Foreskin melanocyte (primary cell): ENCODE measurements at places on chromosomes 7 and 10.

DNA sequence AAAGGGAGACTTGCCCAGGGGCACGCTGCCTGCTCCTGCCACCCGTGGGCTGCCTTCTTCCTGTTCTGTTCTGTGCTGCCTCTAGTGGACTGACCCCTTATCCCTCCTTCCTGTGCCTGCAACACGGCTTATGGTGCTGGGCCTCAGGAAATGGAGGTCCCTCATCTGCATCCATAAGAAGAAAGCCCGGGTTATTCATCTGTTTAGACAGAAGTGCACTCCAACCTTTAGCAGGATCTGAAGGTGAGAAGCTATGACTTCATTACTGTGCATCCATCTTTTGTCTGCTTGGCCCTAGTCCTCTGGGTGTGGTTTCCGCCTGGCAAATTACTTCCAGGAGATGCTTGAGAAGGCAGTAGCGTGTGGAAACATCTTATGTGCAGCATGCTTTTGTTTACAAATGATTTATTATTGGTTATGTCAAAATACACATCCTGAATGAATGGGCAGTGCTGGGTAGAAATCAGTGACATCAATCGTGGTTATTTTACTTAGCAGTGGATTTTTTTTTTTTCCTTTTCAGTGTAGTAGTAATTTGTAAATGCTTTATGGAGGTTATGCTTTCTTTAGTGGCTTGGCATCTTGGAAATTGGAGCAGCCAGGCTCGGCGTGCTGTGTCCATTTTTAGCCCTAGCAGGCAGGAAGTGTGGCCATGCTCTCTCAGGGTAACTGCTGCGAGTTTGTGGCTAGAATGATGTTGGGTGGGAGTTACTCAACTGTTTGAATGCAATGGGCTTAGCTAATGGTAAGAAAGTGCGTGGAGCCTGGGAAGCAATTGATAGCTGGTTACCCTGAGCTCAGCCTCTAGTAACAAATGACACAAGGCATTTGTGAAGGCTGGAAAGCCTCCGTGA, 12.7 kb downstream of the PTPRE start:
- DNase-seq, result no peak

- no peak for DNase-seq
These were observed 67.4 kb downstream of the PCGF5 start for GRCh38 chr10:91287912-91288311.

DNA sequence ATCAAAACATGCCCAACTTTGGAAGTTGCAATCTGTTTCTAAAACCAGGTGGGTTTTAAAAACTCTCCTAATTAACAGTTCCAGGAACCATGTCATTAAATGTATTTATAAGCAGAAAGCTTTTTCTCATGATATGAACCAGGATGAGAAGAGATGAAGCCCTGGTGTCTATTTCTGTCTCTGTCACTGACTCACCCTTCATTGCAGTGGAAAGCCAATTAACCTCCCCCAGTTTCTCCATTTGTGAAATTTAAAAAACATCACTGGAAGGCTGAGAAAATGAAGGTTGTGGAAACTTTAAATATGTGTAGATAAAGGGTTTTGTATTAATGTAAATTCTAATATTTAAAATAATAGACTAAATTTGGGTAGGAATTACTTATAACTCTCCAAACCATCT, 1088.0 kb downstream of the SORCS1 start:
- no peak for DNase-seq

DNA sequence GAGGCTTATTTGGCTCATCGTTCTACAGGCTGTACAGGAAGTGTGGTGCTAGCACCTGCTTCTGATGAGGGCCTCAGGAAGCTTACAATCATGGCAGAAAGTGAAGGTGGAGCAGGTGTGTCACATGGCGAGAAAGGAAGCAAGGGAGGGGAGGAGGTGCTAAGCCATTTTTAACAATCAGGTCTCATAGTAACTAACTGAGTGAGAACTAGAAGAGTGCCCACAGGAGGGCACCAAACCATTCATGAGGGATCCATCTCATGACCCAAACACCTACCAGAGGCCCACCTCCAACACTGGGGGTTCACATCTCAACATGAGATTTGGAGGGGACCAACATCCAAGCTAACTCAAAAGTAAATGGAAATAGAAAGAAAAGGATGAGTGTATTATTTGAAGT, 78.1 kb downstream of the CXCL12 start:
- DNase-seq, result no peak

DNA sequence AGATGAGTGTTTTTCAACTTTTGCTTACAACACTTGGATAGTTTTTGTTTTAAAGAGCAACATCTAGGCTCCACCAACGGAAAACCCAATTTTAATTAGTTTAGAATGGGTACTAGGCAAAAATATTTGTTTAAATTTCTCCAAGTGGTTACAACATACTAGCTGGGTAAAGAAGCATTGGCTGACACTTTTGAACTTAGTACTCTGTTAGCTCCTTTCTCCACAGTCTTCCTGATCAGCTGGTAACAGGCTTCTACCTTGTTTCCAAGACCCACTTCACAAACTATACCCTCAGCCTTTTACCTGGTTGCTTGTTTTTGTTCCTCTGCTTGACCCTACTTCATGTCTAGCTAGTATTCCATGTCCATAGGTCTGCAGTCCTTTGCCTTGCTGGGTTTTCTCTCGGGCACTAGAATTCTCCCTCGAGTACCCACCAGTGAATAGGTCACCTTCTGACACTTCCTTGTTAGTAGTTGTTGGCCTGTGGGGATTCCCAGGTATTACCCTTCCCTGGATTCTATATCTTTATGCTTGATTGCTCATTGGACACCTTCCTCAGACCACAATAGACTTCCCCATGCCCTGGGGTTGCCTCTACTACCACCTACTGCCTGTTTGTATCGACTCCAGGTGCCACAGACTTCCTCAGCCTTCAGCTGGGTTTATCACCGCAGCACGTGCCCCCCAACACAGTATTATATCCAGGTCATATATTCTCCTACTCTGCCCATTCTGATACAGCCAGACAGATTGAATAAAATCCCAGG, 42.0 kb downstream of the PRPS1L1 start:
- DNase-seq, result no peak

- DNase-seq, result no peak
These were observed 83.0 kb upstream of the INHBA start for GRCh38 chr7:41785840-41786239.

DNA sequence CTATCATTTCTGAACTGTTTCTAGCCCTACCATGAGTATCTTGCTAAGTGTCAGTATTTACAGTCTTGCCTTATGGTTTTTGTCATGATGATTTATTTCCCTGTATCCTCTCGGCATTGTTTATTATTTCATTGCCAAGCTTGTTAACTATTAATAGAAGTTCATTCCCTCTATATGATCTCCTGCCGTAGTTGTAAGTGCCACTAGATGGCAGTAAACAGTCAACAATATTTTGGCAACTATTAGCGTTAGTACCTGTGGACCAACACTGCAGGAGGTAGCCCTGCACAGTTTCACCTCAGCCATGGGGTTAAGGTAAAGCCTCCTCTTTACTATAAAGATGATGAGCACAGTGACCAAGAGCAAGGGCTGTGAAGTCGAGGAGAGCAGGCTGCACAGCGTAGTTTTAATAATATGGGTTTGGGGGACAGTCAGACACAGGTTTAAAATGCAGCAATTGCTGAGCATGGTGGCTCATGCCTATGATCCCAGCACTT, 26.1 kb upstream of the CCNJ start:
- DNase-seq, result peak; percentile 62

DNA sequence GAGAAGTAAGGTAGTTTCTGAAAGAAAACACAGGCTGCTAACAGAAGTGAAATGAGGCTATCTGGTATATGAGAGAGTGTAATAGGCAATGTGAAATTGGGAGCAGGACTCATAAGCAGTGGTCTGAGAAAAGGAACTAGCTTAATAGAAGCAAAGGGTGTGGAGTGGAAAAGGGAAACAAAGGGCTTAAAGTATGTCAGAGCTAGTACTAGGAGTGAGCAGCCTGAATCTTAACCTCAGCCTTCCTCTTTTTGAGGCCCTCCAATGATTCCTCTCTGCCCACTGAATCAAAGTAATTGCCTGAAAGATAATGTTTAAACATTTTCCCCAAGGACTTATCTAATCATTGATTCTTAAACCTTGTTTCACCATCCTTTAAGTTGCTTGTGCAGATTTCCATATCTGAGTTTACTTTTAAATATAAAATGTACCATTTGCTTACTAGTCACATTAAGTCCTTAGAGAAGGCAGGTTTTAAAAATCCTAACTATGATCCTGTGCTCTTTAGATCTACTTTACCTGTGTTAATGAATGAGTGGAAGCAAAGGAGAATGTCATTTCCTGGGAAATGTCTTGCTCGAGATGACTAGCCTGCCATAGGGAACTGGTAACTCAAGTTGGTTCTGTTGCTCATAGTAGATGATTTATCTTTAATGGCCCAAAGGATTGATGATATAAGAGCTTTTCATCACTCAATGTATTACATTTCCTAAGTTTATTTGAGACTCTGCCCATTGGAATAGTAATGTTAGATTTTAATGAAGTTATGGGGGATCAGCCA, 155.0 kb downstream of the SKAP2 start:
- DNase-seq, result no peak

DNA sequence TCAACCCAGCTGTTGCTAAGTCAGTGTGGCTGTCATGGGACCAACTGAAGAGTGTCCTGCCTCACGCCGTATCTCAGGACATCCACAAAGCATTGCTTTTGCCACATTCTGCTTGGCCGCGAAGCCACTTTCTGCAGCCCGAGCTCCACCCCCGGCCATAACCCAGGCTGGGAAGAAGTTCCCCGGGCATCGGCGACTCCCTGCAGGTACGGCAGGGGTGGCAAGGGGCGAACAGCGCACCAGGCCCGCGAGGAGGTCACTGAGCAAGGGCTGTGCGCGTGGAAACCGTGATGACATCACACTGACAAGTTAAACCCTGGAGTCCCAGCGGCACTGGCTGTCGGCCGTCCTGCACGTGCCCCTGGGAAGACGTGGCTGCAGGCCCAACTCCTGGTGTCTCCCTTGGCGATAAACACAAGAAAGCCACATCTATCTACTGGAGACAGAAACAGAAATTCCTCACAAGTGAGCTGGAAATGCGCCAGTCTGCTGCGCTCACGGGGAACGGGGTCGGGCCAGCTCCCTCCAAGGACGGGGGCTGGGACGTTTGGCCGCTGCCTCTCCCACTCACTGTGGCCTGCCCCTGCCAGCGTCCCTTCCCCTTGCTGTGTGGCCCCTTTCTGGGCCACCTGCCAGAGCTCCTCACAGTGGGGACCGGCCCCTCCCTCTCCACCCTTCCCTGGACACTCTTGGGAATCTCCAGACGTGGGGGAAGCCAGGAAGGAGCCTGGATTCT, 326.3 kb downstream of the DNAJB6 start:
- DNase-seq, result no peak

DNA sequence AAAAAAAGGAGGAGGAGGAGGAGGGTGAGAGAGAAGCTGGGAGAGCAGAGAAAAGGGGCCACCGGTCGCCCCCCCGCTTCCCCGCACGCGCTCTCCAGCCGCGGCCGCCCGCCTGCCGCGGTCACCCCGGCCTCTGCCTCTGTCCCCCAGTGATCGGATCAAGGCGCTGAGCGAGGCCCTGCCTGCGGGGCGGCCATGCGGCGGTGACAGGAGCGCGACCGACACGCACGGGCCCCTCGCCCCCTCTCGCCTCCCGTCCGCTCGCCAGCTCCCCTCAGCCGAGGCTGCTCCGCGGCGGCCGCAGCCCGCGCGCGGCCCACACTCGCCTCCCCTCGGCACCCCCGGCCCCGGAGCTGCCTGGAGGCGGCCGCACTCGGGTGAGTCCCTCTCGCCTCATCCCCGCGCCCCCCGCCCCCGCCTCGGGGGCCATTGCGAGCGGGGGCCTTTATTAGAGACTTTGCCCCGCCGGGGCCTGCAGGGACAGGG, at the start of gene GTF2I:
Gene GTF2I, plus strand, starts transcription at position 27 of the 486 bp plus-strand sequence. CDS start 31,411 bp downstream, outside the sequence.
- no peak for DNase-seq

- no peak for DNase-seq
These were observed 3.3 kb upstream of the OR2F2 start for GRCh38 chr7:143931739-143932138.

DNA sequence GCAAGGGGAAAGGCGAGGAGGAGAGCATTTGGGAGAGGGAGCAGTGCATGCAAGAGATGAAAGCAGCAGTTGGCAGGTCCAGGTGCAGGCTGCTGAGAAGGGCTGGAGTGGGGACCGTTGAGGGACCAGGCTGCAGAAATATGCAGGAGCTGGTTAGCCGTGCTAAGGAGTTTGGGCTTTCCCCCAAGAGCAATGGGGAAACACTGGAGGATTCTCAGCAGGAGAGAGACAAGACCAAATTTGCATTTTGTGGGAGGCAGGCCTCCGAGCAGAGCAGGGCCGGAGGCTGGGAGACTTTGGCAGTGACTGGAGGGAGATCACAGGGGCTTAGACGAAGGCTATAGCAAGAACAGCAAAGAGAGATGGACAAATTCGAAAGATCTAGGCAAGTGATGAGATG, 11.8 kb downstream of the BTBD16 start:
- DNase-seq, result no peak

GRCh38 chr7:133771788-133772419, 355.2 kb upstream of the LRGUK start:
- no peak for DNase-seq

- DNase-seq, result peak; percentile 62
These were observed 27.2 kb downstream of the ATE1 start for GRCh38 chr10:121900443-121901174.

DNA sequence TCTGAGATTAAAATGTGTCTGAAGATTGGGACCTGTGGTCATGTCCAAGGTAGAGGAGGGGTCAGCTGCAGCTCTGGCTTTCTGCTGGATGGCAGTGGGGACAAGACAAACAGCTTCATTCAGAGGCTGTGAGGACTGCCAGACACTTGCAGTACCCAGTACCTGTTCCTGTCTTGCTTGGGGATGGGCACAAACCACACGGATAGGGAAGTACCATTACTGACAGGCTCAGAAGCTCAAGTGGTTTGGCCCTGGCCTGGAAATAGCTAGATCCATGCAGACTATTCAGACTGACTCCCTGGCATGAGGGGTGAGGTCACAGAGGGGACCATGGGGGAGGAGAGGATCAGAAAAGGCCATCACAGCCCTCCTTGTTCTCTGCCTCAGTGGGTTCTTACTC, 56.0 kb upstream of the COMTD1 start:
- DNase-seq, result no peak

GRCh38 chr10:111093741-111094380, 17.0 kb downstream of the ADRA2A start:
- peak; percentile 17 for DNase-seq

DNA sequence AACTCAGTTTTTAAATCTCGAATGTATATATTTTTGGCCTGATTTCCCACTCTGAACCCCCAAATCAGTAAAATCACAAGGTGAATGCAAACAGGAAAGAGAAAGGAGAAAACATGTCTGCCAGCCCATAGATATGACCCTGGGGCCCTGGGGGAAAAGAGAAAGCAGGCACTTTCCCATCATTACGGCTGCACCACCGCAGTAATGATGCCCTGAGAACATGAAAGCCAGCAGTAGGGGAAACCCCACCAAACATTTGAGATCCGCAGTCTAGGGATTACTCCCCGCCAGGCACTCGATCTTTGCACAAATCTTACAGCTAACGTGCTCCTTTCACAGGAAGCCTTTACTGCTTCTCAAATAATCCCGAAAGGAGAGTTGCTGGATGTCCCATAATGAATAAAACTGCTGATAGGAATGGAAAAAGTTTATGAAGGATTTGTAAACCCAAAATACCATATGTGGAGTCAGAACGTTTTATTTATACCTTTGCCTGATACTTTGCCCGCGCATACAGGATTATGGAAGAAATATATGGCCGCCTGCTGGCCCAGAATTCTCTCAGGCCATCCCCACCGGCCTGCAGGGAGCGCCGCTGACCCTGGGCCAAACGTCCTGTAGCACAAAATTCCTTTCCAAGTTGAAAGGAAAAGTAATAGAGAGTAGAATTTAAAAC, 180.0 kb upstream of the INHBA start:
- no peak for DNase-seq

- peak; percentile 51 for DNase-seq
These were observed 623 bp downstream of the TYSND1 start for GRCh38 chr10:70145666-70146488.

GRCh38 chr7:50352282-50352681, 47.8 kb downstream of the IKZF1 start:
- DNase-seq, result no peak
